ENCODE measurements at places on chromosomes 3 and 15.

GRCh38 chr15:45187894-45188830 is at the start of gene SHF:
TSS of gene SHF (minus strand) at chr15:45187966. CDS start at chr15:45187951, 15 bp downstream.
- no peak for DNase-seq

DNA sequence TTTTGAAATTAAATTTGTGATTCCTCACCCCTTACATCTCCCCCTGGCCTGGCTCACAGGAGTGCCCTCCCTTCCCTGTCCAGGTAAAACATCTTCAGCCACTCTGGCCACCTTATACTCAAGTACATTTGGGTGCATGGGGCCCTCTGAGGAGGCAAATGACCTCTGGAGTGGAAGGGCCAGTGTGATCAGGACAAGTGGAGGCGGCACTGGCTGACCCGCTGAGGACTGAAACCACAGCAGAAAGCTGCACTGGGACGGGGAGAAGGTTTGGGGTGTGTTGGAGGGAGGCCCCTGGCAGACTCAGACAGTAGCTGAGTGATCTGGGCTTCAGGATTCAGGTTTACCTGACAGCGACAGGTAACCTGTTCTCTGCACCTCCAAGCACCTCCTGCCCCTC is 24.2 kb downstream of the HES1 start:
- DNase-seq = no peak

DNA sequence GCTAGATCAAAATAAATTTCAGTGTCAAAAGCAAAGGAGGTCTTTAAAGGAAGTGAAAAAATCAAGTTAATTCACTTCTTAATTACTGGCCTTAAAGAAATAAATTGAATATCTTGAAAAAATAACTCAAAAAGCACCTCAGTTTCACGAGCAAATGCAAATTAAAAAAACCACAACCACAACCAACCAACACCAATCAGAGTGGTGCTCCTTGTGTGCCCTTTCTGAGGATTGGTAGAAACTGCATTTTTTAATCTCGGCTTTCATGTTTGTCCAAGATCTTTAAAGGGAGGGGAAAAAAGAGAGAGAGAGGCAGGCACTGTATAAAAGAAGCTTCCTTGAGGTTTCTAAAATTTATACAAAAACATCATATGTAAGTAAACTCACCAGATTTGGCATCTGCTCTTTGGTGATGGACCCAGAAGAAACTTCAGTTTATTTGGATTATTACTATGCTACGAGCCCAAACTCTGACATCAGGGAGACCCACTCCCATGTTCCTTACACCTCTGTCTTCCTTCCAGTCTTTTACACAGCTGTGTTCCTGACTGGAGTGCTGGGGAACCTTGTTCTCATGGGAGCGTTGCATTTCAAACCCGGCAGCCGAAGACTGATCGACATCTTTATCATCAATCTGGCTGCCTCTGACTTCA is at the start of gene GPR15:
GPR15 (plus strand) TSS at position 357 of the 653 bp plus-strand sequence; CDS start at position 413, 56 bp downstream.
- DNase-seq = no peak

- no peak for DNase-seq
These were observed 448.6 kb upstream of the PROK2 start for GRCh38 chr3:72233571-72233970.

GRCh38 chr15:34119291-34119690 is 17.4 kb downstream of the PGBD4 start:
- DNase-seq = no peak

GRCh38 chr3:152076148-152076547 is 192.6 kb upstream of the MBNL1 start:
- DNase-seq = peak; percentile 52

DNA sequence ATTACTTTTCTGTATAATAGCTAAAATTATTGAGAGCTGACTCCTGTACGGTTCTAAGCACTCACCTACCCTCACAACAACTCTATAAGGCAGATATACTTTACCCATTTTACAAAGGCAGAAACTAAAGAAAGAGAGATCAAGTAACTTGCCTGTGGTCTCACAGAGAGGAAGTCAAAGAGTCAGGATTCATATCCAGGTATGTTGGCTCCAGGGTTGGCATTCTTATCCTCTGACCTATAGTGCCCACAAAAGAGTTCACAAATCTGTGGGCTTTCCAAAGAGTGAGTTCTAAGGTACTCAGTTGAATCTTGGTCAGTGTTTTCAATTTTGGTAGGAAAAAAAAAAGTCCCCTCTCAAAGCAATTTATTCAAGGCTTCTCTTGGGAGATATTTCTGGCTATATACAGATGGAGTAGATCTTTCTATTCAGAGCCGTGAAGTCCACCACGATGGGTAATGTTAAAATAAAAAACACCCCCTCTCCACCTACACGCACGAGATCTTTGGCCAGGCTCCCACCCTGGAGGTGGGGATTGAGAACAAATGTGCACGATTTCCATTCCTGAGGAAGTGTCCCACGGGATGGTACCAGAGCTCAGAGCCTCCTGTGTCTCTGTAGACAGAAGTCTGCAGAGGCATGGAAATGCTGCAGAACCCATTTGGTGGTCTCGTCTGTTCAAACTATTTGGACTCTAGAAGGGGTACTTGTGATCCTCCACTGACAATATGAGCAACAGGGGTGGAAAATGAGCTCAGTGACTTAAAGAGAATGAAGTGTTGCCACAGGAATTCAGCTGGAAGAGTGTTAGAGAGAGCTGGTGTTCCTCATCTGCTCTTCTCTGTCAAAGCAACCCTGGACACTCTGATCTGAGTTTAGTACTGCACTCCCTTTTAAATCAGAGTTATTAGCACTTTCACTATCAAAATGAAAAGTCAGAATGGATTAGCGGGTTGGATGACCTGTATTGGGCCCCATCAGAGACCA is 212.1 kb upstream of the EIF1B start:
- no peak for DNase-seq

GRCh38 chr3:8658306-8659212 is 14.0 kb upstream of the SSUH2 start:
- no peak for DNase-seq

GRCh38 chr3:43523454-43524053 is 98.3 kb downstream of the ANO10 start:
- no peak for DNase-seq

- DNase-seq = no peak
These were observed 96.1 kb upstream of the CHD2 start for GRCh38 chr15:92803852-92804609.

- no peak for DNase-seq
These were observed 204.0 kb downstream of the UBE3A start for GRCh38 chr15:25234831-25235230.

GRCh38 chr15:67422296-67422695 is 98.6 kb upstream of the C15orf61 start:
- DNase-seq = peak; percentile 30

DNA sequence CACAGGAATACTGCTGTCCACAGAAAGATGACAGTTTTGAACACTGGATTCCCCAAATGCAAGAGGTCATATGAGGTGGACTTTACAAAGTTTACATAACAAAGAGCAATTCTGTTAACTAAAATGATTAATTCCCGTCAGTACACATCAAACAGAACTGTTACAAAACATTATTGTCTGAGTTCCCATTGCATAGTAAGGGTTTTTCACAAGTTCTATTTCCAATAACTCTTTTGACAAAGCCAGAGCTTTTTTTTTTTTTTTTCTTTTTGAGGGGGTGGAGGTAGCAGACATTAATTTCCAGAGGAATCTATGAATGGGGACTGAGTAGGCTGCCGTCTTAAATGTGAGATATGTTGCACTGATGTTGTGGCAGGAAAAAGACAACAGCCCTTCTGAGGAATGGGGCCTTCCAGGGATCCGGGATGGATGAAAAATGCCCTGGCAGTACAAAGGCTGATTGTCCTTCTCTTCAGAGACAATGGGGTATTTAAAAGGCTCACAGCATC is 178.1 kb upstream of the KBTBD8 start:
- no peak for DNase-seq

- no peak for DNase-seq
These were observed 36.8 kb downstream of the TLE3 start for GRCh38 chr15:70060993-70061305.

DNA sequence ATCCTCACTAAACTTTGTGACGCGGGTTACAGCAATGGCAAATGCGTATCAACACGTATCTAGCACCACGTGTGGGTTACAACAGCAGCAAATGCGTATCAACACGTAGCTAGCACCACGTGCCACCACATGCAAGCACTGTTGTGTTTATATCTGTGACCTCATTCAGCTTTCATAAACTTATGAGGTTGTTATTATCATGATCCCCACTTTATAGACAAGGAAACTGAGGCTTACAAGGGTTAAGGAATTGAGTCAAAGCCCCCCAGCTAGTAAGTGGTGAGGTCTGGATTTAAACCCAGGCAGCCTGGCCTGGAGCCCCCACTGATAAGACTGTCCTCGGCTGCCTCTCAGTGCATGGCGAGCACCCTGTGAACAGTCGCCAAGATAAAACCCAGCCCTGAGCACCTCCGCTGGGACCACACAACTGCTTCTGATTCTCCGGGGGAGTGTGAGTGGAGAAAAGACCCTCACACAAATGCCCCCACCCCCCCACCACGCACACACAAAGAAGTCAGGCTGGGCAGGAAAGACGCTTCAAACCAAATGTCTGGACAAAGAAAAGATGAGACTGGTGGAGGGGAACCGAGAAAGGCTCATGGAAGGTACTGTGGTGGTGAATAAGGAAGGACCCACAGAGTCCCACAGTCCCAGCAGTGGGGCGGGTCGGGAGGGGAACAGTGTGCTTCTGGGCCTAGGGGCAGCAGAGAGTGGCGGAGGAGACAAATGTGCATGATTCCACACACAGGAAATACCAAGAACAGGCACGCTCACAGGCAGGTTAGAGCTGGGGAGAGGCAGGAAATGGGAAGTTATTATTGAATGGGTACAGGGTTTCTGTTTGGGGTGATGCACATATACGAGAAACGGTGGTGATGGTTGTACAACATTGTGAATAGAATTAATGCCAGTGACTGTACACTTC is 173.4 kb downstream of the XXYLT1 start:
- no peak for DNase-seq

GRCh38 chr3:72155391-72156064 is 370.6 kb upstream of the PROK2 start:
- DNase-seq = no peak

GRCh38 chr3:4447295-4447999 is 19.6 kb downstream of the SUMF1 start:
- DNase-seq = no peak

GRCh38 chr3:54870423-54870822 is 57.4 kb downstream of the LRTM1 start:
- DNase-seq = peak; percentile 55

- no peak for DNase-seq
These were observed 39.4 kb upstream of the TRIM71 start for GRCh38 chr3:32778389-32778788.

- DNase-seq = no peak
These were observed 292.0 kb upstream of the SLCO3A1 start for GRCh38 chr15:91561371-91562100.

DNA sequence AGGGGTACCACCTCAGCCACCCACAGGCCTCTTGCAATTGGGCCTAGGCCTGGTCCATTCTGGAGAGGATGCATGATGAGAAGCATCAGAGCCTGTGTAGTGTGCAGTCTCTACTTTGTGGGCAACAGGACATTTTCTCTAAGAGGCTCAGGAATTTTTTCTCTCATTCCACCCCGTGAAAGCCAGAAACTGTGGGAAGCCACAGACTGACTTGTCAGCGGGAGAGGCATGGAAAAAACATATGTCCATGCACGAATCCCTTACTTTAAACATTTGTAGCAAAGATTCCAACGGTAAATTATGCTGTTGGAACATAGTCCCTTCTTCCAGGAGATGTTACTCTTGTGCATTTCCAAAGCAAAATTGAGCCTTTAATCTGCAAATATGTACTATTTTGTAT is 196.5 kb downstream of the KLHL25 start:
- no peak for DNase-seq

DNA sequence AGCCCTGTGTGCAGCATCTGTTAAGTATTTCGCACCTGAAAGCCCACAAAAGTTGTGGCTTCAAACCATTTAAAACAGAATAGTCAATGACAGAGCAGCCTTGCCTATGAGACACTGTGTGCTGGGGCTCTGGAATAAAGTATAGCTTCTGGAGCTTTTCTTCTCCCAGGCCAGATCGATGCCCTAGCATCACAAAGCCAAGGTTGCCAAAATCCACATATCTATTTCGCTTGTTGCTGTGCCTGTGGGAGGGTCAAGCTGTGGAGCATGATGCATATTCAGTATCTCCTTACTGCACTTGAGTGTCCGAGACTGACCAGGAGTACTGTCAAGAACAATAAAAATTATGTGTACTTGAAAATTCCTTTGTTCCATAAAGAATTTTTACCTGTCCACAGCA is 7.6 kb downstream of the PLOD2 start:
- DNase-seq = no peak

GRCh38 chr3:48157950-48158376 is 30.3 kb downstream of the CDC25A start:
- peak; percentile 13 for DNase-seq

GRCh38 chr3:134326760-134327593 is 47.3 kb downstream of the AMOTL2 start:
- DNase-seq = peak; percentile 95

DNA sequence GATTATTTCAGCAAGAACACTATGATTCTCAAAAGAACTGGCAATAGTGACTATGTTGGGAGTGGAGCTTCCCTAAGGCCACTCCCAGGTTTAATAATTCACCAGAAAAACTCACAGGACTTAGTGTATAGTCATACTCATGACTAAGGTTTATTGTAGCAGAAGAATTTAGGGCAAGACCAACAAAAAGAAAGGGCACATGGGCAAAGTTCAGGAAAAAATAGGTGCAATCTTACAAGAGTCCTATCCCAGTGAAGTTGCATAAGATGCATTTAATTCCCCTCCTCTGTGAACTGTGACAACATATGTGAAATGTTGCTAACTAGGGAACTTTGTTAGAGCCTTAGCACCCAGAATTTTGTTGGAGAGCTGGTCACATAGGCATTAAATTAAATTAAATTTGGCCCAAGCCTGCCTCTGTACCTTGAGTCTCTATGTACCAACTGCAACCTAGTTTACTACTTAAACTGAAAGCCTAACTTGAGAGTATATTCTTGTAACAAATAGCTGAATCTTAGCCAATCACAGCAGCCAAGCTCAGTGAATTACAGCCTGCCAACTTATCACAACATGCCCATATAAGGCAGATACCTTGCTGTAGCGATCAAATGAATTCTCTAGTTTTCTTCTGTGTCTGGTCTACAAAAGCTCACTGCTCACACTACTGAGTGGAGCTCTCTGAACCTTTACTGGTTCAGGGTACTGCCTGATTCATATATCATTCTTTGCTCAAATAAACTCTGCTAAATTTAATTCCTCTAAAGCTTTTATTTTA is 386.2 kb upstream of the ARHGEF26 start:
- DNase-seq = no peak

GRCh38 chr3:23071758-23072157 is 131.4 kb upstream of the UBE2E2 start:
- no peak for DNase-seq

- no peak for DNase-seq
These were observed 22.4 kb downstream of the ARL8B start for GRCh38 chr3:5144316-5144994.

Measured in T47D (cell line).